Stimulated activated CD8-positive, alpha-beta memory T cell treated with anti-CD3 and anti-CD28 coated beads, Interleukin-15, amount 100 ng/mL, for 48 hours (primary cell): ENCODE measurements at places on chromosomes 12 and 14.

- DNase-seq: no peak
These were observed 40.1 kb downstream of the VDR start for GRCh38 chr12:47864646-47865235.

DNA sequence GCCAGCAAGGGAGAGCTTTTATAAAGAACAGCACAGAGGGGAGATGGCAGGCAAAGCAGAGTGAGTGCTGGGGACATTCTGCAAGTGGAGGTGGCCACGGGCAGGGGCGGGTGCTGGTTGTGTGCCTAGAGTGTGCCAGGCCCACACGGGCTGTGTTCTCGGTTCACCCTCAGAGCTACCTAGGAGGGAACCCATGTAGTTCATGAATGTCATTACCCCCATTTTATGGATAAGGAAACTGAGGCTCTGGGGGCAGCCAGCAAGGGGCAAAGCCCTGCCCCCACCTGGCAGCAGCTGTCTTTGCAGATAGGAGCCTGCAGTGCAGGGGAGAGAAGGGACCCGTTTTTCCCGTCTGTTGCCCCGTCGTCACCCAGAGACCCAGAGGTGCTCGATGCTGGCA, 85.2 kb upstream of the NCOR2 start:
- DNase-seq: no peak

- DNase-seq: no peak
These were observed 94.3 kb downstream of the ADGRD1 start for GRCh38 chr12:131047789-131048610.

DNA sequence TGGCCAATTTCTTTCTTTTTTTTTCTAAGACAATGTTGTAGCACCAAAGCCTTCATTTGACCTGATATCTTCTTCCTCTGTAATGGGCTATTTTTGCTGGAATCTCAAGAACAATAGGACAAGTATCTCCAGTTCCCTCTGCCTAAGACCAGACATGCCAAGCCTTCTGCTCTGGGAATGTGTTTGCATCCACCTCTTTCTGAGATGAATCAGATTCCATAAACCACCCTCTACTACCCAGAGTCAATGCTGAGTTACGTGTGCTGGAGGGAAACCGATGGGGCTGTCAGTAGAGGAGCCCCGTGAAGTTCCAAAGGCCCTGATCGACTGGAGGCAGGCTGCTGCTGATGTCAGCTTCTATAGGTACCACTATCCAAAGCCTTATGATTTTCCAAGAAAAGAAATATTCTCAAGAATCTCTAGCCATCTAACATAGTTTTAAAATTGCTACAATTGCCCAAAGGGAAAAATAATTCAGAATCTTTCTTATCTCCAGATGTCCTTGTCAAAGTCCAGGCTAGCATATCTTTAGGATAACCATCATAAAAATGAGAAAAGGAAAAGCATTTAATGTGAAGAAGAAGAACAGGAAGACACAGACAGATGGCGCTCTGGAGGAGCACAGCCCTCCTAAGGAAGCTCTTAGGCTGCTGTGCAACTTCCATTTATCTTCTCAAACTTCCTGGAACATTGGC, 101.9 kb downstream of the SLC8A3 start:
- DNase-seq: no peak

GRCh38 chr12:50103767-50104321, at the start of gene GPD1:
TSS of gene GPD1 (plus strand) at chr12:50104008. CDS start at chr12:50104051, 43 bp downstream.
- DNase-seq: no peak

DNA sequence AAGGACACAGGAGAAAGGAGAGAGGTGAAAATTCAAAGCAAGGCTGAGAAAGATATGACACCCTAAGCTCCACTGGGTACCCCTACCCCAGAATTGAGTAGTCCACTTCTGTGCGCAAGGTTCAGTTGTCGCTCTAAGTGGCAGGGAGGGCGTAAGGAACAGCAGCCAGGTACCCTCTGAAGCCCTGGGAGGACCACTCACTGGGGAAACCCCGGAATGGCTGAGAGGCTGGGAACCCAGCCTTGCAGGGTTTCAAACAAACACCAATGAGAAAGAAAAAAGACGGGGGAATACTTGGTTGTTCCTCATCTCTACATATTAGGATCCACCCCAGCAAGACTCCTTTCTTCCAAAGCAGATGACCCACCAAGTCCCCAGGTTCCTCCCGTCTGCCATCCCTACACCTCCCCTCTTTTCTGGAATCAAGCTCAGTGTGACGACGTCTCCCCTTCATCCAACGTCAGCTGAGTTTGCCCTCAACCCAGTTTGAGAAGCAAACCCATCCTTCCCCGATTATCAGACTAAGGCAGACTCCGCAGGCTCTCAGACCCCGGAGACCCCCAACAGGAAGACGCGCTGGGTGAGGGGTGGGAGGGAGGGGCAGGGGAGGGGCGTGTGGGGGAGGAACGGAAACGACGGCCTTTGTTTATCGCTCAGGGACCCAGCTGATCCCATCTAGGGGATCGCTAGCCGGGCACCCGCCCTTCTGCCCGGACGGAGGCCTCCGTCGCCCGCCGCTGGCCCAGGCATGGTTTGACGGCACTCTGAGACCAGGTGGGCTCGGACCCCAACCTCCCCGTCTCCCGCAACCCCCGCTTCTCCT, 795 bp downstream of the LMBR1L start:
- DNase-seq: no peak

- no peak for DNase-seq
These were observed 49.0 kb downstream of the IFT43 start for GRCh38 chr14:76034566-76034965.

DNA sequence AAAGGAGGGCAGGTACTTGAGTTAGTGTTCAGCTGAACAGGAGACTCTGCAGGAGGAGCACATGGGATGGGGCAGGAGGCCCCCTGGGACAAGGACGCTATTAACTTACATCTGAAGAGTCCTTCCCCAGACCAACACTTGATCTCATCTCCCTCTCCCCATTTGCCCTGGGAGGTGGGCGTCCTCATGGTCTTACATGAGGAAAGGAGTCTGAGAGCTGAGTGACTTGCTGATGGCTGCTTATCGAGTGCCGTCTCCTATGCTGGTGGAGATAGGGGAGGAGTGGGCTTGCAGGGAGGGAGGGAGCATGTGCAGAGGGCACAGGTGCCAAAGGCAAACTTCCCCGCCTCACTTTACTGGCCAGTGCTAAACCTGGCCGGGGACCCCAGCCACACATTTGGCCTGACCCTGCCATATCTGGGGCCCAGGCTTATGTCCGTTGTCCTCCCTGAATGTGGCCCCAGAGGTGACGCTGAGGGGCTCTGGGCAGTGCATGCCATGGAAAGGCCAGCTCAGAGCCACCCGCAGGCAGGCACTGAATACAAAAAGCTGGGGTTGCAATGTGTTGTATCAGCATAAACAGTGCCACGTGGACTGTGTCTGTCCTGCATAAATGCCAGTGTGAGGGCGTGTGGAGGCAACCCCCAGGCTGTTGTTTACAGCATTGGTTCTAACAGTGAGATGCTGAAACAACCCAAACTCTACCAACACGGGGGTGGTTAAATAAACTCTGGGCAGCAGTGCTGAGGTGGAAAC, 29.4 kb downstream of the FAIM2 start:
- no peak for DNase-seq

DNA sequence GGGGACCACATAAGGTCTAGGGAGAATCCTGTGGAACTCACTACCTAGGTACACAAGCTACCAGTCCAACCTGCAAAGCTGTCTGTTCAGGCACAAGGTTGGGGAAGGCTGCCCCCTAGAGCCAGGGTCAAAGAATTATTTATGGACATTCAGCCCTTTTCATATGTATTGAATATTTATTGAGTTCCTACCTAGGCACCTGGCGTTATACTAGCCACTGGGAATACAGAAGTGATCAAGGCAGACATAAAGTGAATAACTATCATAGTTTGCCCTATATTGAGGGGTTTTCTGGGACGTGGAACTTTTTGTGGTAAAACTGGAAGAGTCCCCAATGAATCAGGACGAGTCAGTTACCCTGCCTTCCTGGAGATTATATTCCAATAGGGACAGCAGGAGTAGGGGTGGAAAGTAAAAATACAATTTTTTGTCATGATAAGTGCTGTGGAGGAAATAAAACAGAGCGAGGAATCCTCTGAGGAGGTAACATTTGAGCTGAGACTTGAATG, 5.8 kb upstream of the SLC48A1 start:
- DNase-seq: peak; percentile 54

- DNase-seq: no peak
These were observed 37.9 kb downstream of the PIWIL1 start for GRCh38 chr12:130375296-130376287.

DNA sequence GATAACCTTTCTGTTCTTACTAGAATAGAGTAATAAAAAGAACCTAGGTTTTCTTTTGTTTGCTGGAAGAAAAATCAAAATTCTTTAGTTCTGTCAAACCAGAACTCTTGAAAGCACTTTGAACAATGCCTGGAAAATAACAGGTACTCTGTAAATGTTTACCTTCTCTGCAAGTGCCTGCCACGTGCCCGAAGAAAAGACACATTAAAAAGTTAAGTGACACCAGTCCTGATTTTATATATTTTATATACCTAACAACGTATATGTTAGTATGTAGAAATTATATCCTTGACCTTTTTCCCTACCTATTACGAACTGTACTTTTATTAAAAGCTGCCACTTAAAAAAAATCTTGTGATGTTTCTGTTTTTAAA, 976 bp downstream of the THAP2 start:
- no peak for DNase-seq

DNA sequence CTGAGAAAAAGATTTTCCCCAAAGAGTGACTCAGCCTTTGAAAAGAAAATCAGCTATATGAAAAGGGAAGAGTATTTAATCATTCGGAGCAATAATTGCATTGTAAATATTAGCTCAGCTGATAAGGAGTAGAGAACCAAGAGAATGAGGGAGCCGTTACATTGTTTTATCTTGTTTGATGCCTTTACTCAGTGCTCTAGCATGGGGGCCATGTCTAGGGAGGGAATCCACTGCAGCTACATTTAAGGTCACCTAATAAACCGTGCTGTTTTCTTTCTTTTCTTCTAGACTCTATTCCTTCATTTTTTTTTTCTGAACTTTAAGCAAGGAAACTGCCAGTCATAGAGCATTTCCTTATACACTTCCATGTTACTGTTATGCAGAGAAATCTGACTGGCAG, 447.0 kb downstream of the DIO2 start:
- DNase-seq: no peak

DNA sequence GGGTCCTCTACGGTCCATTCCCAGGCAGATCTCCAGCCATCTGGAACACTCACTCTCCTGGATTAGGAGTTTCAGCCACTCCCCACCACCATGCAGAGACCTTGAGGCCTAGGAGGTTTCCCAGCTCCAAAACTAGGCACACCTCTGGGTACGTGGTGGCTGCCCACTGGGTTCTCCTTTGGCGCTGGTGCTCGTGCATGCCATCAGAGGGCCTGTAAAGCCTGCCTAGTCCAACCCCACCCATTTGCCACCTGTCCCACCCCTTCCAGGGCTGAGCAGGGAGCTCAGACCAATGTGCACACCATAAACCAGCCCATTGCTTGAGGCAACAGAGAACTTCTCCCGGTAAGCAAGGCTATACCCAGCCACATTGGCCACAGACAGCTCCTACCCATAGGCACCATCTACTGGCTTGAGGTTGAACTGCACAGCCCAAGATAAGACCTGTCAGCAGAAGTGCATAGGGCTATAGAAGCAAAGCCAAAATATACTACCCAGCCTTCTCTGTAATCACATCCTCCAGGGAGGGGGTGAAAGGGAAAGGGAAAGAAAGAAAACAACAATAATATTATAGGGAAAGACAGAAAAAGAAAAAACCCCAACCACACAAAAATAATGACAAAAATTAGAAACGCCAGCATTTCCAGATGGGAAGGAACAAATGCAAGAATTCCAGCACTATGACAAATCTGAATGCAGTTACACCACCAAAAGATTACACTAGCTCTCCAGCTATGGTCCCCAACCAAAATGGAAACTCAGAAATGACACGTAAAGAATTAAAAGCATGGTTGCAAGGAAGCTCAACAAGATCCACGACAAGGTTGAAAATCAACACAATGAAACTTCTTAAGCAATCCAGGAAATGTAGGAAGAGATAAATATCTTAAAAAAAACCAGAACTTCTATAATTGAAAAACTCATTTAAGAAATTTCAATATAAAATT, 111.9 kb upstream of the CCDC175 start:
- DNase-seq: no peak

DNA sequence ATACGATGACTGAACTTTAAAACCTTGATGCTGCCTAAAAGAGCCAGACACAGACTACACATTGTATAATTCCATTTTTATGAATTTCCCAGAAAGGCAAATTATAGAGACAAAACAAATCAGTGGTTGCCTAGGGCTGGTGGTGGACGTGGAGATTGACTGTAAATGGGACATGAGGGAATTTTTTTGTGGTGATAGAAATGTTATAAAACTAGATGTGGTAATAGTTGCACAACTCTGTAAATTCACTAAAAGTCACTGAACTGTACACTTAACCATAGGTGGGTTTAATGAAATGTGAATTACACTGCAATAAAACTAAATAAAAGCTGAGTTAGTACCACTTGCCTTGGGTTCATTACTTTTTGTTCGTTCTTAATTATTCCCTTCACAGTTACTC, 72.1 kb downstream of the PLEKHA5 start:
- DNase-seq: no peak

GRCh38 chr12:111467092-111467856, 61.6 kb downstream of the SH2B3 start:
- DNase-seq: no peak

DNA sequence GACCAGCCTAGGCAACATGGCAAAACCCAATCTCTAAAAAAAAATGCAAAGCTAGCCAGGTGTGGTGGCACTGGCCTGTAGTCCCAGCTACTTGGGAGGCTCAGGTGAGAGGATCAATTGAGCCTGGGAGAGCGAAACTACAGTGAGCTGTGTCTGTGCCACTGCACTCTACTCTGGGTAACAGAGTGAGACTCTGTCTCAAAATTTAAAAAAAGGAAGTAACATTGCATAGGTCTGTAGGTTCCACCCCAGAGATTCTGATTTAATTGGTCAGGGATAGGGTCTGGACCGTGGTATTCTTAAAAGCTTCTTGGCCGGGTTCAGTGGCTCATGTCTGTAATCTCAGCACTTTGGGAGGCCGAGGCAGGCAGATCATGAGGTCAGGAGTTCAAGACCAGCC, 26.2 kb downstream of the ZC2HC1C start:
- no peak for DNase-seq
